NCI-H1048 (cell line): ENCODE measurements at places on chromosomes 4 and X.

DNA sequence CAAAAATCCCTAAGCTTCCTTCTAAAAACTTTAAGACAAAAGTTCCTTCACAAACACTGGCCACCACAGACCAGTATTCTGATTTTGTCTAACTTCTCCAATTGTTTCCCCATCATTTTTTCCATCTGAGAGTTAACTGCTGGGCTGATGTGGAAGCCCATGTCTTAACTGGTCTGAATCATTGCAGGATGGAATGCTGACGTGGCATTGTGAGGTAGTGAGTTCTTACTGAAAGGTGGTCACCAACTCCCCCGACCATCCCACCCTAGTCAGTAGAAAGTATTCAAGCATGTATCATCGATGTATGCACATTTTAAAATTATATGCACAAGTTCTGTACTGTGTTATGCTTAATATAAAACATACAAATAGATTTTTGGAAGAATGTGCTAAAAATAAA is 99.1 kb upstream of the SMIM10 start:
- no peak for DNase-seq

GRCh38 chr4:74499986-74500781 is 55.2 kb downstream of the AREG start:
- DNase-seq, result no peak

- DNase-seq, result no peak
Measured at GRCh38 chrX:143437439-143437838, 79.8 kb downstream of the SPANXN3 start.

GRCh38 chr4:31784558-31784957 is 1064.4 kb downstream of the PCDH7 start:
- DNase-seq, result no peak

DNA sequence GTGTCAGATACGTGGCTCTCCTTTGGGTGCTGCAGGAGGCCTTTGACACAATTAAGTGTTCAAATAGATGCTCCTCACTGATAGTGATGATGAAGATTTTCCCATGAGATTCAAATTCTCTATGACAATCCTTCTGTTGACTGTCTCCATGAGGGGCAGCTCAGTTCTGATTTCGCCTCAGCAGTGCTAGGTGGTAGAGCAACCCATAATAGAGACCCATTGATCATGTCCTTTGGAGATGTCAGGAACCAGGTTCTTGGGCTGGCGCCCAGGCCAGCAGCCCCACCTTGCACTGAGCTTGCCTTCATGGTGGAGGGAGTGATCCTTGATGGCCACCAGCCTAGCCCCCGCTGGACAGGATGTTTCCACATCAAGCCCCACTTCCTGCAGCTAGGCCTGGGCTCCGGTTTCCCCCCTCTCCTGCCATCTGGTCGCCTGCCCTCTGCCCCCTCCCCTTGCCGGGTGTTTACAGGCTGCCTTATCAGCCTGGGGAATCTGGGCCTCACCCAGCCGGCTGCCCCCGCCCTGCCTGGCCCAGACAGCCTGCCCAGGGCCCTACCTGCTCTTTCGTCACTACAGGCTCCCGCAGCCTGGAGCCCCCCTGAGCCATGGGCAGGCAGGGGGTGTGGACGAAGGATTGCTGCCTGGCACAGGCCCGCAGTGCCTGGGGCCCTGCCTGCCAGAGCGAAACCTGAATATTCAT is 12.6 kb downstream of the ELF4 start:
- no peak for DNase-seq

GRCh38 chr4:106854569-106855351 is 181.4 kb downstream of the DKK2 start:
- DNase-seq, result no peak

DNA sequence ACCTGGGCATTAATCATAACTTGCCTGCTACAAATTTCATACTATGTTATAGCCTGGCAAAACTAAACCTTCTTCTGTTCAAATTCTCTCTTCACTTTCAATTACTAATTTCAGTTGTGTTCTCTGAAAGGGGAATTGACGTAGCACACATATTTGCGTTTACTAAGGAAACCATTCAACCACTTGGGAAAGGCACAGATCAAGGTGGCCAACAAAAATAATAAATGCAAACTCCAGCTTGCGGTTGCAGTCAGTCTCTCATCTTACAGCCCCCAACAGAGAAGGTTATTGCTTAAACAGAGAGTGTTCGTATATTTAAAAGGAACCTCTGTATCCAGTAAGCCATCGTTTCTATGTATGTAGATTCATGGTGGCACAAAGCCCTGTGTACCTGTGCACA is 4.0 kb downstream of the SRPX start:
- DNase-seq, result no peak

DNA sequence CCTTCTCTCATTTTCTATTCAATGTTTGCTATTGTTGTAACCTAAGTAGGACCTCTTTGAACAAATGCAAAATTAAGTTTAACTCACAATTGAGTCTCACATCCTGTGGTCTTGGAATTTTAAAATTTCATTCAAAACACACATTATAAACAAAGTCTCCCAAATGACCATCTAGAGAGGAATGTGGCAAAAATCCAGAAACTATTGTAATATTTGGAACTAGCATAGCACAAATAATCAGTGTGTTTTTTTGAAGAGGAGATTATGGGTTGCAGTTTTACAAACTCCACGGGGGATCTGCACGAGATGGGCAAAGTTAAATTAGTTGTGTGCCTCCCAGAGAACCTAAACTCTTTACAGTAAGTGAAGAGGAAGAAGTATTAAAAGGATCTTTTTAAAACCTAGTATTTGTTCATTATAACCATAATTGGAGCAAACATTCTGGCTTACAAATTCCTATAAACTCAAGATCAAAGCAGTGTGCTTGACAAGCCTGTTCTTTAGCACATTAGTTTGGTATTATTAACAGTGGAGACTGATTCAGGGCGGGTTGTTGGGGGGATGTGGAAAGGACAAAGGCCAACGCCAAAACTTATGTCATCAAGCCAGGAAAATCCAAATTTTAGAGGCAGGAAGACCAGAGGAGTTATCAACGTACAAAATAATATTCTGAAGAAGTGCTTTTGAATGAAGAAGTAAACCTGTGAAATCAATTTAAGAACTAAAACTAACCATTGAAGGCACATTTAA is 22.4 kb upstream of the RBPJ start:
- DNase-seq, result peak; percentile 73

GRCh38 chrX:48068096-48068887 is 3.1 kb downstream of the ZNF630 start:
- DNase-seq, result no peak

GRCh38 chr4:177016541-177017141 is 223.9 kb upstream of the VEGFC start:
- no peak for DNase-seq

DNA sequence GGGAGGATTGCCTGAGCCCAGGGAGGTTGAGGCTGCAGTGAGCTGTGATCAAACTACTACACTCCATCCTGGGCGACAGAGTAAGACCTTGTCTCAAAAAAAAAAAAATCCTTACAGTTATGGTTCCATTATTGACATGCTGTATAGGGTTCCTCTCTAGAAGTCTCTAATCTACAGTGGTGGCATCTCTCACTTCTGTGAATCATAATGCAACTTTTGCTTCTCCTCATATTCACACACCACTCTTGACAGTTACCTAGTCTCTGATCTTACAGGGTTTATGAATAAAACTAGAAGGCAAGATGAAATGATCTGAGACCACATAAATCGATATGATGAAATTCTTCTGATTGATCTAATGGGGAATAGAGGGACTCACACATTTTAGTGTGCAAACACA is 40.6 kb downstream of the DOCK11 start:
- no peak for DNase-seq

DNA sequence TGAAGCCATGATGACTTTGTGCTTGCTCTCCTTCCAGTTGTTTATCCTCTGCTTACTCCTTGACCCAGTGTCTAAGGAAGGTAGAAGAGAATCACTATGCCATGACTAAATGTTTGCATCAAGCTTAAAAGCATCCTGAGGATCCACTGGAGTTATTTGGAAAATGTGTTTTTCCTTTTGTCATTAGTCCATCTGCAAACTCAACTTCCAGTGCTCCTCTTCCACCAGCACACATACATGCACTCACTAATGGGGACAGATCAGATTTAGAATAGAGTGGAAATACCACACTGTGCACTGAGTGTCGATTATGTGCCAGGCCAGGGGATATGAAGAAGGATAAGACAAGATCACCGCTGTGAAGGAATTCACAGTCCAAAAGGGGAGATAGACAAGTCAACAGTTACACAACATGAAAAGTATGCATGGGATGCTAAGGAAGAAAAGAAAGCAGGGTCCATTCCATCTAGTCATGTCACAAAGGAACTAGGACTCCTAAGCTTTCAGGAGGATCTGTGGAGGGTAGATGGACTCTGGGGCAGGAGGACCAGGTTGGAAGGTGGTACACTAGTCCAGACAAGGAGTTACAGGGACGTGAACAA is 1.9 kb downstream of the OCIAD2 start:
- DNase-seq, result no peak

- DNase-seq, result no peak
Measured at GRCh38 chrX:25343060-25343459, 327.3 kb upstream of the ARX start.

DNA sequence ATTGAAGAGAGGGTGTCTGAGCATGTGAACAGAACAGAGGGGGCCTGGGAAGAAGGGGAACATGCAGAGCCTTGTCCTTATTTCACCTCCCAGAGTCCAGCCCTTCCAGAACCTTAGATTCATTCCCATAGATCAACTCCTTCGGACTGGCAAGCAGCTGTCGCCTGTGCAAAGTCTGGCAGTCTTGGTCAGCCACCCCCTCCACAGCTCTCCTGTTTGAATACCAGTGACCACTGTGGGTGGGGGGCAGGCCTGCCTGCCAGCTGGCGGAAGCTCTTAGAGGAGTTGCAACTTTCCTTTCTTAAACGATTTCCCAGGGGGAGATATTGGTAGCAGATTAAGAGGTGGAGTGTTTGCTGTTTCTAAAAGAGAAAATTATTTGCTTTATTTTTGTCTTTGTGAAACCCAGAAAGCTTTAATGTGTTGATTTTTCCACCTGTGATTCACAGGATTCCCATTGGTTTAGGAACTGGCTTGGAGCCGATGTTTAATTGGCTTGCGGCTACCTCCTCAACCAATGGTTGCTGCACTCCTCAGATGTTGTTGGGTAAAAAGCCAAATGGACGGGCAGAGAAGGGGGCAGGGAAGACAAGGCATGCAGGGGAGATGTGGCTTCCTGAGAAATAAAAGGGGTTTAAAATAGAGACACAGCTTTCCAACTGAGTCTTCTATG is 62.2 kb upstream of the PRPS1 start:
- no peak for DNase-seq
